SIG-M5 (cell line): ENCODE measurements at places on chromosomes 11 and 22.

GRCh38 chr11:36431429-36432092, 78.5 kb downstream of the TRAF6 start:
- no peak for DNase-seq

GRCh38 chr11:33668468-33668825, 32.2 kb downstream of the C11orf91 start:
- no peak for DNase-seq

DNA sequence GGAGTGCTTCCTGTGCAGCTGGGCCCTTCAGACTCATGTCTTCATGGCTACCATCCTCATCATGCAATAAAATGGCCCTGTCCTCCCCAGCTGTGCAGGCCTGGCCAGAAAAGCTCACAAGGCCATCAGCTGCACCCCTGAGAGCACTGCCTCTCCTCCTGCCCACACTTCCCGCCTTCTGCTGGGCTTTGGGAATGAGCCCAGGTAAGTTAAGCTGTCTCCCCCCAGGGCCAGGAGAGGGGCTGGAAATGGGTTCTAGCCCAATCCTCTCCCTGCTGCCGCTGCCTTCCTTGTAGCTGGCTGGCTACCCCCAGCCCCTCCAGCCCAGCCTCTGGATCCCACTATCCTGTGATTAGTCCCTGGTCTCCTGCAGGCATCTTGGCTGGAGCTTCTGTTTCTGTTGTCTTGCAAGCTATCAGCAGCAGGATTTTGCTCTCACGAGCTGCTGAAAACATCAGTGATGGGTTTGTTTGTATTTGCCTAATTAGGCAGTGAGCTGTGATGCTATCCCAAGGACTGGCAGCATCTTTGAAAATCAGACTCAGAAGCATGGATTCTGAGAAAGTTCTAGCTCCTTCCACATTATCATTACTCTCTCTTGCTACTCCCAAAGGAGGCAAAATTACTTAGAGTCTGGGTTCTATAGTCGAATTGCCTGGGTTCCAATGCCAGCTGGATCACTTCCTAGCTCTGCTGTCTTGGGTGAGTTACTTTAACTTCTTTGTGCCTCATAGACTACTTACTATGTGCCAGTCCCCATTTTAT, 168.1 kb downstream of the ST3GAL4 start:
- no peak for DNase-seq

DNA sequence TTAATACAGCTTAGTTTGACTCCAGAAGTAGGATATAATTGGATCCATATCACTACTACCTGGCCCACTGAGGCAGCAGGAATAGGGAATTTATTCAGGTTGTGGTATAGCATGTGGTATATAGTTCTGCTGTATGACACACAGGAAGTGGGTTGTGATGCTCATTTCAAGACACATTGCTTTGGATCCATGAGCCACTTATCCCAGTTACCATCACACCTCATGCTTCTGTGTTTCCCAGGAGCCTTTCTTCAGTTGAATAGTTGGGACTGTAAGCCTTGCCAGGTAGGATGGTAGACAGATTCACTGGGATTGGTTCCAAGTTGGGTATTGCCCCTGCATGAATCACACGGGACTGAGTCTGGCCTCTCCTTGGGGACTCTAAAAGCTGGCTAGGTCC, 9.9 kb upstream of the SLC37A2 start:
- no peak for DNase-seq

DNA sequence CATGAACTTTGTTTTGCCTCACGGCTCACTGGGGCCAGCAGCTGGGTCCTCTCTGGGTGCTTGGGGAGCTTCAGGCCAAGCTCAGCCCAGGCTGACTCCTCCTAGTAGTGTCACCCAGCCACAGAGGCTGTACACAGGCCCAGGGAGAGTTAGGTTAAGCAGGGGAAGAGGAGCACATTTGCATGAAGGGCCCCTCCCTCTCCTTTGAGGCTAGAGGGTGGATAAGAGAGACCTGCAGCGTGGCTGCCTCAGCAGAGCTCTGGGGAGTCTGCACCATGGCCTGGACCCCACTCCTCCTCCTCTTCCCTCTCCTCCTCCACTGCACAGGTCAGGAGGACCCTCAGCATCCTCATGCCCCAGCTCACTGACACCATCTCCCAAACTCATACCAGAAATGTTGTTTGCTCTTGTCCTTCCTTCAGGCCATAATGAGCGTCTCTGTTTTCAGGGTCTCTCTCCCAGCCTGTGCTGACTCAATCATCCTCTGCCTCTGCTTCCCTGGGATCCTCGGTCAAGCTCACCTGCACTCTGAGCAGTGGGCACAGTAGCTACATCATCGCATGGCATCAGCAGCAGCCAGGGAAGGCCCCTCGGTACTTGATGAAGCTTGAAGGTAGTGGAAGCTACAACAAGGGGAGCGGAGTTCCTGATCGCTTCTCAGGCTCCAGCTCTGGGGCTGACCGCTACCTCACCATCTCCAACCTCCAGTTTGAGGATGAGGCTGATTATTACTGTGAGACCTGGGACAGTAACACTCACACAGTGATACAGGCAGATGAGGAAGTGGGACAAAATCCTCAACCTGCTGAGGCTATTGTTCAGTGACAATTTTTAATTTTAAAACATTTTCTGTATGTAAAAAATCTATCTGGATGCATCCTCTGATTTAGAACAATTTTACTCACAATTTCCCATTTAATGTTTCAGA, 82.4 kb upstream of the VPREB1 start:
- DNase-seq: no peak

DNA sequence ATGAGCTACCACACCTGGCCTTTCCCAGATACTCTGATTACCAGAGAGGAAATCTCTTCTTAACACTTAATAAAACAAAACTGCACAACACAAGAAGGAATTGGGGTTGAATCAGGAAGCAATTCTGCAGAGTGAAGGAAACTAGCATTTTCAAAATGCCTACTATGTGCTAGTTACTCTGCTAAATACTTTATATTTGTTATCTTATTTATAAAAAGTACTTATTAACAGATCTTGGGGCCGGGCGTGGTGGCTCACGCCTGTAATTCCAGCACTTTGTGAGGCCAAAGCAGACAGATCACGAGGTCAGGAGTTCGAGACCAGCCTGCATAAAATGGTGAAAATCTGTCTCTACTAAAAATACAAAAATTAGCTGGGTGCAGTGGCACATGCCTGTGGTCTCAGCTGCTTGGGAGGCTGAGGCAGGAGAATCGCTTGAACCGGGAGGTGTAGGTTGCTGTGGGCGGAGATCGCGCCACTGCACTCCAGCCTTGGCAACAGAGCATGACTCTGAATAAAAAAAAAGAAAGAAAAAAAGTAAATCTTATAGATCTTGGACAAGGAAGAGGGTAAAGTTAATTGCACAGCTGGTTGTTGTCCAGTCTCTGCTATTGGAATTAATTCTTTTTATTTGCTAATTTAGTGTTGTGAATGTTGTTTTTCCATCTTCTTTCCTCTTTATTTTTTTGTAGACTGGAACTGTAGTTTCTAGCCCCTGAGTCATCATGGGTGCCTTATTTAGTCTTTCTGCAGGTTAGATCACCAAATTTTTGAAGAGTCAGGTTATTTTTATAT, 22.1 kb downstream of the TMEM135 start:
- no peak for DNase-seq

- DNase-seq: no peak
These were observed 173.4 kb downstream of the MIAT start for GRCh38 chr22:26830837-26831236.

DNA sequence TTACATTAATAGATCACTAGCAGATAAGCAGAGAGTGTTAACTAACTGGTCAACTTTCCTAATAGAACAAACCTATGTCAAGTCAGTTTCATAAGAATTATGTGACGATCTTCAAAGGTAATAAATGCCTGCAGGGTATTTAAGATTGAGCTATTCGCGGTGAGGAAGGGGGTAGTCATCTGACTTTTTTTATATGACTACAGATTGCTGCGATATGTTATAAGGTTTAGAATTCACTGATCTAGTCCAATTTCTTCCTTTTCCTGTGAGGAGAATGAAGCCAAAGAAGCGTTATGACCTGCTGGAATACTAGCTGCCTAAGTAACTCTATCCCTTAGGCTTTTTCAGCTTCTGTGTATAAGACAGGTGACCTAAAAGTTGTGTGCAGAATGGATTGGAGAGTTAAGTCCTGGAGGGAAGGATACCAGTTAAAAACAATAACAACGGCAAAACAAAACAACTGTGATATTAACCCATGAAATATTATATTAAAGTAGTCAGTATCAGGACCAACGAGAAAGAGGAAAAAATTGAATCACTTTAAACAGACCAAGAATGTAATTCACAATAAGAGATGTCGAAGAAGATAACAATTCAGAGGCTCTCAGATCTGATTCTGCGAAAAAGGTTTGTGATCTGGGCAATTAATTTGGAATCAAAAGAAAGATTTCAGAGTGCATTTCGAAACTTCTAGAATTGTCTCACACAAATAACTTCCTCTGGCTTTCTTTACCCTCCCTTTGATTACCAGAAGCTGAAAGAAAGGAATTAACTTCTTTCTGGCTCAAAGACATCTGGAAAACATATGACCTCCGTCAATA, 630 bp downstream of the CASP4 start:
- DNase-seq: no peak

DNA sequence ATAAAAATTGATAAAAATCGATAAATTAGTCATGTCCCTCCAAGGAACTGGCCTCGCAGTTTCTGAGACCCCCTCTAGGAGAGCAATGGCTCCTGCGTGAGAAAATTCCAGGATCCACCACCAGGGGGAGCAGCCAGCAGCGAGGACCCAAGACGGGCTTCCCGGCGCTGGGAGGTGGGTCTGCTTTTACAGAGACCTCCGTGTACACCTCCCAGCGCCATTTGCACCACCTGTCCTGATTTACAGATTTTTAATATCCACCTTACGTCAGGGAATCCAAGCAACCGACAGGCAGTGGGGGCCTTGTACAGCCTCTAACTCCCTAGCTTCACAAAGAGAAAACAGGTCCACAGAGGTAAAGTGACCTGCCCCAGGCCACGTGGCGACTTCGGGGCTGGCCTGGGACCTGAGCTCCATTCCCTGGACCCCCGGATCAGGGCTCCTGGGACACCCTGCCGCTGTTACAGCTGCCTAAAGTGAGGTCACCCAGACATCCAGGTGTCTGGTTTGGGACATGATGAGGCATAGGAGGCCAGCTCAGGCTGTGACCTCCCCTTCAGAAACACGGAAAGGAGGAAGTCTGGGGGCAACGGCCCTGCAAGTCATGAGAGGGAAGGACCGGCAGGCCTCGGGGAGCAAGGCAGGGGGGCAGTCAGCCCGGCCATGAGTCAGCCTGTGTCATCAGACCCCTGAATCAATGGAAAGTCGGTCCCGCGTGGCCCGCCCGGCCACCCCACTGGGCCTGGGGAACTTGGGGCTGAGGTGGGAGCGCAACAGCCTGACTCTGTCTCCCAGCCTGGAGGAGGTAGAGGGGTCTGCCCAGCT, 3.5 kb downstream of the OSM start:
- DNase-seq: no peak

GRCh38 chr11:122404571-122404970, 251.0 kb upstream of the UBASH3B start:
- no peak for DNase-seq

- no peak for DNase-seq
These were observed 121.5 kb downstream of the CHST1 start for GRCh38 chr11:45543808-45544422.

DNA sequence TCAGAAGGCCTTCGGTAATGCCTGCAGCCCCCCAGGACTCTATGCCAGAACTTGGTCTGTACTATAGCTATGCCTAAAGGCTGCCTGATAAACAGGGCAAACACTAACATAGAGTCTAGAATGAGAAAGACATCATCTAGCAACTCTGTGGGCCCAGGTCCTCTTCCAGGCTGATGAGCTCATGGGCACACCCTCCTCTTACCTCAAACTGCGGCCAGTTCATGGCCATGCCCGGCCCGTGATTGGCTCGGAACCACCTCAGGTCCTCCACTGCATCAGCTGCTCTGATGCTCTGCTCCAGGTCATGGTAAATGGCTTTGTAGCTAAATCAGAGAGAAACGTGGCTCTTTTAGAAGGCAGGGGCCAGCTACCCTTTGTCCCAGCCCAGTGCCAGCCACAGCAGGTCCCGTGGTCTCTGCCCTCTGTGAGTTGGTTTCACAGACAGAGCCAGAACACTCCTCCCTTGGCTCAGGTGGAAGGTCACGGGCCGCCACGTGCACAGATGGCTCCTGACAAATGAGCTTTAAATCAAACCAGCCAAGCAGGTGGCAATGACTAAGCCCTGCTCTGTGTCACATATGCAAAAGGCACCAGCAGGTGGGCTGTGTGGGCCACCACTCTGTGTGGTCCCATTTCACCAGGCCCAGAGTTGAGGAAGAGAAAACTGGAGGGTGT, 25.0 kb upstream of the ARFGAP3 start:
- DNase-seq: no peak

DNA sequence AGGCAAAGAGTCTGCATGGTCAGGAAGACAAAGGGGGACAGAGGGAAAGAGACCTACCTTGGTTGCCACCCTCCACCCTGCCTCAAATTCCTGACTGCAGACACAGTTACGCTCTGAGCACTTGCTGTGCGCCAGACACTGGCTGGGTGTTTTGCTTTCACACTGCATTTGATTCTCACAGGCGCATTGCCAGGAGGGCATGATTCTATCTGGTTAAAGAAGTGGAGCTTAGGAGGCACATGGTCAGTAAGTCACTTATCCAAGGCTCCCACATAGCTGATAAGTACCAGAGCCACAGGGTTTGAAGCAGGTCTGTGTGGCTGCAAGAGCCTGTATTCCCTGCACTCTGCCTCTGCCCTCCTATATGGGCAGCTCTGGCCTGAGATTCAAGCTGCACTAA, 103.9 kb downstream of the TIMP3 start:
- DNase-seq: no peak

DNA sequence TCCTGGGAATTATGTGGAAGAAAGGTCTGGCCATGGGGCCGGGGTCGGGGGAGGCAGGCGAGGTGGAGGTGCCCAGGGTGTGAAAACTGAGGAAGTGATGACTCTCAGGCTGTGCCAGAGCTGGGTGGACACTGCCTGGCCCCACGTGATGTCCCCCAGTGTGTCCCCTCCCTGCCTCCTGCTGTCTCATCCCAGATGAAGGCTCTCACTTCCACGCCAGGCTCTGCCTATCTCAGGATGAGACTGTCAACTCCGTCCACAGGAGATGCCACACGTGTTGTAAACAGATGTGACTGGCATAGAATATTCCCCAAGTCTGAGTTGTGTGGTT, 51.4 kb downstream of the RPS6KA4 start:
- DNase-seq: no peak

- no peak for DNase-seq
These were observed 21.4 kb downstream of the ADM start for GRCh38 chr11:10326012-10326964.

GRCh38 chr11:118988280-118988679, 9.7 kb upstream of the CENATAC start:
- DNase-seq: no peak
